ENCODE measurements at places on chromosomes 1 and 21.
A peak's percentile ranks its signal among the peaks of the same experiment; 100 is the strongest.

DNA sequence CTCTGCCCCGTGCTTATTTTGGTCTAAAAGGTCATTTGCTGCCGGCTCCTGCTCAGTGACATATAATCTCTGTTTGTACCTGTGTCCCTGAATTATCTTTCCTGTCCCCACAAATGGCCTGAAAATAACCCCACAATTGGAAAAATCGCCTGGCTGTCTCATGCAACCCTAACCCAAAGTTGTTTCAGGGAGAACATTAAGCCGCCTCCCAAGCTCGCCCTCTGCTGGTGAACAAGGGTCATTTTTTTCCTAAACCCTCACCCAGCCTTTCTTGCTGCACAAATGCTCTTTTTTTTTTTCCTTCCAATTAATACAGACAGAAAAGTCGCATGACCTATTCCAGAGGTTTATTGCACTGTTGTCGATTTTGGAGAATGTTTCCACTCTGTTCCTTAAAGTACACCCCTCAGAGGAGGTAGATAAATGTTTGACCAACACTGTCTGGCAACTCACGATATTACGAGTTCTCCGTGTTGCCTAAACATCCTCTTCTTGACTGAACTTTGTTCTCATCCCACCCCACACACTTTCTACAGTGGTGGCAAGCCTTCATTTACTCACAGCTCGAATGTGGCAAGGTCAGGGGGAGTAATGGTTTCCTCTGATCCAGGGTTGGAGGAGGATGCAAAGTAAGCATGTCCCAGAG is 148.7 kb downstream of the ZZZ3 start:
- DNase-seq, result no peak

GRCh38 chr1:87180682-87181081 is 148.0 kb upstream of the LMO4 start:
- DNase-seq, result no peak

GRCh38 chr1:185936641-185937040 is 202.4 kb downstream of the HMCN1 start:
- no peak for DNase-seq

GRCh38 chr1:188615321-188615720 is 1786.6 kb downstream of the PLA2G4A start:
- DNase-seq, result no peak

DNA sequence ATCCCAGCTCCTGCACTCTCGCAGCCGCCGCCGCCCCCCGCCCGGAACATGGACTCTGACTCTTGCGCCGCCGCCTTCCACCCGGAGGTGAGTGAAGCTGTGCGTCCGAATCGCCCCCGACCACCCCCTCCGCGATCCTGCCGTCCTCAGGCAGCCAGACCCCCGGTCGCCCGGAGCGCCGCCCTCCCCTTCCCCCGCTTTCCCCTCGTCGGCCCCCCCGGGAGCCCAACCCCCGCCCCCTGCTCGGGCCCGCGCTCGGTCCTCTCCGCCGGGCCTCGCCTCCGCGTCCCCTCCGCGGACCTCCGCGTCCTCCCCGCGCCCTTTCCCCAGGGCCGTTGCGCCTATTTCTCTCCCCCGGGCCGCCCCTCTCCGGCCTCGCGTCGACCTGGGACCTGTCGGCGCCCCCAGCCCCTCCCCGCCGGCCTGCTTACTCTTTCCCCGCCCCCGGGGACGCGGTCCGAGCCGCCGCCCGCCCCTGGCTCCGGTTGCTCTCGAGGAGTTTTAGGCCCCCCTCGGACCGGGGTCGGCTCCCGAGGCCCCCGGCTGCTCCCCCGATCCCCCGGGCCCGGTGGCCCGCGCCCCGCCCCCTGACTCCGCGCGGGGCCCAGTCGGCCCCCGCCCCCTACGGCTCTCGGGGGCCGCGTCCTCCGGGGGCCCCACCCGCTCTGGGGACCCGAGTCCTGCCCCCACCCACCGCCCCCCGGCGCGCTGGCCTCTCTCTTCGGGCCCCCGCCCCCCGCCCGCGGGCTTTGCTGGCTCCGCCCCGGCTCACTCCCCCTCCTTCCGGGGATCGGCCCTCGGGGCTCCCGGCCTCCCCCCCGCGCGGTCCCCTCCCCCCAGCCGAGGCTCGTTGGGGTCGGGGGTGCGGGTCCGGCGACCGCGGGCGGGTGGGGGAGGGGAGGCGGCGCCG is 743 bp downstream of the PHF13 start:
- no peak for DNase-seq

DNA sequence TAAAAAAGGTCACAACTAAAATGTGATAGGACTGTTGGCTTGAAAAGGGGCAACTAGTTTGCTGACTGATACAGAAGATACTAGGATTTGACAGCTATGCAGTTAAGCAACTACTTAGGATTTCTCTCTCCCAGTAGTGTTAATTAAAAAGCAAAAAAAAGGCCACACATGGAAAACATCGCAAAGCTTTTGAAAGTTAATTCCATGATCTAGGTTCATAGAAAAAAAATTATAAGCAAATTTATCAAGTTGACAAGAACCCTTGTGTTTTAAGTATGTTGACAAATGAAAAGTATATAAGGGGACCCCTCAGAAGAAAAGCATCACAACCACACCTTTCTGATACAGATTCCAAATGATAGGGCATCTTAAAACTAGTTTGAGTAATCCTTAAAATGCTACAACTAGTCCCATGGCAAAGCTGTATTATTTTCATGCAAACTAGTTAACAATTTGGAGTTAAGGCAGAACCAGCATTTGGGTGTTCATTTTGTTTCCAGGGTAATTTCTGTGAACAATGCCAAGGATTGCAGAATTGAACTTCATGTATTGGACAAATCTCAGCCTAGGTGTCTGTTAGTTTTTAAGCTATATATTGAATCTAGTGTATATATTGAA is 4.1 kb downstream of the PNRC2 start:
- no peak for DNase-seq

GRCh38 chr1:197312163-197312562 is 44.1 kb downstream of the CRB1 start:
- no peak for DNase-seq

DNA sequence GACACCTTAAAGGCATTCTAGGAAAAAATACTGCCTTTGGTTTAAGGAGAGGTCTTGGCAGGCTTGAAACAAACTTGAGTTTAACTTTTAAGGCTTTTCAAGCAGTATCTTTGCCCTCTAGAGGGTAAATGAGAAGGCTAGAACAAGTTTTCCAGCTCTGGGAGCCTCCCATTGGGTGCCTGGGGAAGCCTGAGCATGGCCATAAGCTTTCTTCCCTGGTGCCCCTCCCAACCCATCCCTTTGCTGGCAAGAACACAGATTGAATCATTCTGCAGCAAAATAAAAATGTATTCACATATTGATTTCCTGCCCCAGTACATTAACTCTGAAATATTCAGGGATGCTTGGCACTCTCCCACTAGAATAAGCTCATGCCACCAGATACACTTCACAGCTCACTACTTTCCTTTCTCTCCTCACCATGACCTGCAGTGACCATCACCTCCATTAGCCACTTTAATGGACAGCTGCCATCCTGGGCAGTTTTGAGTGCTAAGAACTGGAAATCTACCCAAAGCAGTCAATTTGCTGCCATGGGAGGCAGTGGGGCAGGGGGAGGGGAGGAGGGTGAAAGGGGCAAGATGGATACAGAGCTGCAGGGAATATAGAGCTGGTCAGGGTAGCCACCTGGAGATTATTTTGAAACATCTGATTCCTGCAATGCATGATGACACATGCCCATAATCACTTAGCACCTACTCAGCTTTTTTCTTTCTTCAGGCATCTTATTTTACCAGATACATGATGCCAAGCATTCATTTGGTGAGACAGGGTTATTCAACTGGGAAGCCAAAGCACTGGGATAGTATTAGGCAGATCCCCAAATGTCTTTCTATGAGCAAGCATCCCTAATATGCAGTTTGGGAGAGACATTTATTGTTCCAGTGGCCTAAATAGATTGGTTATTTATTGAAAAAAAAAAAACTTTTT is 140.6 kb downstream of the SYT2 start:
- DNase-seq, result no peak

DNA sequence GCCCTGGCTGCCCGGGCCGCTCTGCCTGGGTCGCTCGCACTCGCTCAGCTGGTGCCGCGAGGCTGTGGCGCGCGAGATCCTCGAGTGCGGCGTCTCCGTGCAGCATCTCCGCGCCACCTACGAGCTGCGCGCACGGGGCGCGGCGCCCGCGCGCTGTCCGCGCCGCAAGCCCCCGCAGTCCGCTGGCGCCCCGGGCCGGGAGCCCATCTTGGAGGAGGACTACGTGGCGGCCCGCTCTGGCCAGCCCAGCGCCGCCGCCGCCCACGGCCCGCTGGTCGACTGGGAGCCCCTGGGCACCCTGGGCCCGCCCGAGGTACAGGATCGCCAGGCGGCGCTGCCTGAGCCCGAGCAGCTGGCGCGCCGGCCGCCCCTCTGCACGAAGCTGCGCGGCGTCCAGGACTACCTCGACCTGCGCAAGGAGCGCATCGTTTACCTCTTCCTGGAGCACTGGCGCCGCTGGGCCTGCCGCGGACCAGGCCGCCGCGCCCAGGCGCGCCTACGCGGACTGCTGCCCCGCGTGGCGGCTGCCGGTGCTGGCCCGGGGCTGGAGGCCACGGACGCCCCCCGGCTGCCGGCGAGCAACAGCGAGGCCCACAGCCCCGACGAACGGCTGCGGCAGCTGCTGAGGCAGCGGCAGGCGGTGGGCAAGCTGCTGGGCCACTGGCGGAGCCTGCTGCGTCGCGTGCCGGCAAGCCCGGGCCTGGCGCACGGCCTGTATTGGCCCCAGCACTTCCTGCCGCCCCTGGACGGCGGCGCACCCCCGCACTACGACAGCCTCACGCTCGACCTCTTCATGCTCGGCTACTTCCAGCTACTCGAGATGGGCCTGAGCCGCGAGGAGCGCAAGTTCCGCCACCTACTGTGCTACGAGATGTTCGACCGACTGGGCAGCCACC is 10.9 kb downstream of the TNFRSF25 start:
- DNase-seq, result no peak

DNA sequence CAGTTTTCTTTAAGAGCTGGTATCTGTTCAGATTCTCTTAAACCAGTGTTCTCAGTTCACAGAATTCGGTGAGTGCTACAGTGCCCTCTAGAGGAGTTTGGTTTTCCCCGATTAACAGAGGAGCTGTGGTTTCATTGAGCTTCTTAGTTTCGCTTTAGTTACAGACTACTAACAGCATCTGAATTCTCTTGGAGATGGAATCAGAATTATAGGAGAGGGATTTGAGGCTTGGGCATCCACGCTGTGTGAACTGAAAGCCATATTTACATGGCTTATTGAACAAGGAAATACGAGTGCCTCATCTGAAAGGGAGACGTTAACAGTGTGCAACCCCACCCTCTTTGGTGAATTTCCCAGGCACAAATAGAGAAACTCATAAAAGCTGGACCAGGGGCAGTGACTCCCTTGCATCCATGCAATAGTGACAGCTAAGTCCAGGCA is 202.0 kb downstream of the USH2A start:
- DNase-seq, result peak; percentile 3

GRCh38 chr1:42737257-42737656 is 2.8 kb downstream of the CLDN19 start:
- DNase-seq, result no peak

DNA sequence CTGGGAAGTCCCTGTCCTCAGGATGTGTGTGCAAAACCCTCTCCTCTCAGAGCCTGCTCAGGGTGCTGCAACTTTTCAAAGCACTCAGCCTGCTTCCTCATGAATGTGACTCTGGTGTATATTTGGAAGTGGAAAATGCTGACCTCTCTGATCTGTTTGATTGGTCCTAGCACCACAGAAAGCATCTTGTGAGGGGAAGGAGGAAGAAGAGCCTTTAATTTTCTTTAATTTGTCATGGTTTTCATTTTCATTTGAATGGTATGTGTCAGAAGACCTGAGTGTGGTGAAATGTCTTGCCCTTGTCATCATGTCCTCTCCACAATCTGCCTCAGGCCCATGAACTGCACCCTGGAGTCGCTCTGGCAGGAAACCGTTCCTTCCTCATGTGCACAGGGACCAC is 383.5 kb downstream of the NTNG1 start:
- no peak for DNase-seq
